Foreskin keratinocyte (primary cell): ENCODE measurements at places on chromosomes 5 and 9. TPM values are rescaled to one million over a fixed set of nuclear protein-coding genes. Genes with fewer than 3 reads are reported as not detected.

DNA sequence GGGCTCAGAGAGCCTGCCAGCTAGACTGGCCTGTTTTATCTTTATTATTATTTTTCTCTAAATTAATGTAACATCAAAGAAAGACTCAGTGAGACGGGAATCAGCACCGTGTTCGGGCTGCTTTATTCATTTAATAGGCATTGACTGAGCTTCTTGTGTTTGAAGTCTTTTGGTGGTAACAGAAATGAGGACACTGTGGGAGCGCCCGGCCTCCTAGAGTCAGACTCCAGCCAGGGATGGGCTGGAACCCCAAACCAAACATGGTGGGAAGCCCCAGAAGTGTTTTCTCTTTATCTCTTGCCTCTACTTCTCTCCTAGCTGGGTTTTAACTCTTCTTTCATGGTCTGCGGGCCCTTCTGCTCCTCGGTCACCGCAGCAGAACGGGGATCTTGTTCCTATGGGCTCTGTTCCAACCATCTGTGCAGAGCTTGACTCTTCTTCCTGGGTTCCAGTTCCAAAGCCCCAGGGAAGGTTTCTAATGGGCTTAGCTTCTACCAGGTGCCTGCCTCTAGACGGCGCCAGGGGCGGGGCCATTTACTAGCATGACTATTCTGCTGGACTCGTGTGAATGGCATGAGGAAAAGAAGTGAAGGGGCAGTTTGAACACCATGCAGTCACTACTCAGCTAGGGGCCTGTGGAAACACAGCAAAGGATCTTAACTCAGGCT lies 123.8 kb downstream of the FGF18 start:
- no peak for DNase-seq

DNA sequence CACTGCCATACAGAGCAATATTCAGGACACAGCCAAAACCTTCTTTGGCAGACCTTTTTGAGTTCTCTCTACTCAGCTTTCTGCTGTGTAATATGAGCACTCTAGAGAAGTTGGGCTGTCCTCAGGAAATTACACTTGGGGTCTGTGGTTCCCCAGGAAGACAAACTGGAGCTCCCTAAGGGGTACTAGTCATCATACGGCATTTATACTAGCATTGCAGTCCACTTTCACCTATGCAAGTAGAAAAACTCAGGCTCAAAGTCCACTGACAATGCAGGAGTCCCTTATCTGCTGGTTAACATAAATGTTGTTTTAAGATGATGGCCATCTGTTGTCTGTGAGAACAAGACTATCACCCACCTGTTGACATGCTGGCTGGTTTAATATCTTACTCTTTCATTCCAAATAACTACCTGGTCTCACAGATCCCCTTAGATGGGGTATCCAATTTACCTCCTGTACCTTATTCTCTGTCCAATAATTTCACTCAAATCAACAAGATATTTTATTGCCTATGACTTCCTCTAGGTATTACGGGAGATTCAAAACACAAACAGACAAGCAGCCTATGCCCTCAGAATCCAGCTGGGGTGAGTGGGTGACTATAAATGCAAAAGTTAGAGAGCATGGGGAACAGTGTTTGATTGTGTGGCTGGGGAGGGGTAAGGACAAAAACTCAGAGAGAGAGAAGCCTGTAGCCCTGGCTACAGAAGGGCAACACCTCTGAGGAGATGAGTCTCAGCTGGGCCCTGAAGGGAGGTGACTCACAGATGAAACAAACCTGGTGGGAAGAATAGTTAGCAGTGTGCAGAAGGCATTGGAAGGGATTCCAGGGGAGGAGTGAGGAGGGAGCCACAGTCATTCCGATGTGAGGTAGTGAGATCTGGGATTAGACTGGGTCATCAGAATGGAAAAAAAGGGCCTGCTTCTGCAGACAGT lies 10.2 kb downstream of the DOCK8 start:
- DNase-seq = peak; percentile 85

- DNase-seq = no peak
These were observed 113.5 kb upstream of the IL6ST start for GRCh38 chr5:56108246-56108645.

GRCh38 chr5:148145916-148146315 lies 22.4 kb upstream of the SPINK14 start:
- DNase-seq = peak; percentile 73

- no peak for DNase-seq
These were observed 463.7 kb upstream of the WWC1 start for GRCh38 chr5:167827766-167828165.

DNA sequence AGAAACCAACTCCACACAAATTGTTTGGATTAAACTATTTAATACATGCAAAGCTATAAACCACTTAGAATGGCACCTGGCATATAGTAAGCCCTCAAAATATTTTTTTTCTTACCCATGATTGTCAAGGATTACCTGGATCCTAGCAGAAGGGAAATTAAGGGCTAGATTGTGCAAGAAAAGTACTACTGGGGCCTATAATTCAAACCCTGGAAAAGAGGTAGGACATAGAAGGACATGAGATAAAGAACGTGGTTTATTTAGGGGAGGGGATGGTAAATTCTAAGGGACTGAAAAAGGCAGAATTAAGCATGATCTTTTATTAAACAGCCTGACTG lies 14.9 kb upstream of the ARL15 start:
- no peak for DNase-seq

- no peak for DNase-seq
These were observed 206.2 kb downstream of the NR3C1 start for GRCh38 chr5:143197260-143197656.

DNA sequence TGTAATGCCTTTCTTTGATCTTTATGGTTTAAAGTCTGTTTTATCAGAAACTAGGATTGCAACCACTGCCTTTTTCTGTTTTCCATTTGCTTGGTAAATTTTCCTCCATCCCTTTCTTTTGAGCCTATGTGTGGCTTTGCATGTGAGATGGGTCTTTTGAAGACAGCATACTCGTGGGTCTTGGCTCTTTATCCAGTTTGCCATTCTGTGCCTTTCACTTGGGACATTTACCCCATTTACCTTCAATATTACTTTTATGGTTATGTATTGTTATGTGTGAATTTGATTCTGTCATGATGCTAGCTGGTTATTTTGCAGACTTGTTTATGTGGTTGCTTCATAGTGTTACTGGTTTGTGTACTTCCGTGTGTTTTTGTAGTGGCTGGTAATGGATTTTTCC lies 59.2 kb downstream of the YTHDC2 start:
- DNase-seq = no peak

The ZNF300 gene
- total RNA-seq = 10.8 and 11.5 TPM in 2 replicates

The CDH9 gene
- not detected in 2 replicates for total RNA-seq

The POU5F2 gene
- 0.07 and 0.14 TPM in 2 replicates for total RNA-seq

The SPINK4 gene
- total RNA-seq = not detected in 2 replicates

The SLC34A3 gene
- not detected in 2 replicates for total RNA-seq
